ENCODE measurements at places on chromosomes 16 and 17.

DNA sequence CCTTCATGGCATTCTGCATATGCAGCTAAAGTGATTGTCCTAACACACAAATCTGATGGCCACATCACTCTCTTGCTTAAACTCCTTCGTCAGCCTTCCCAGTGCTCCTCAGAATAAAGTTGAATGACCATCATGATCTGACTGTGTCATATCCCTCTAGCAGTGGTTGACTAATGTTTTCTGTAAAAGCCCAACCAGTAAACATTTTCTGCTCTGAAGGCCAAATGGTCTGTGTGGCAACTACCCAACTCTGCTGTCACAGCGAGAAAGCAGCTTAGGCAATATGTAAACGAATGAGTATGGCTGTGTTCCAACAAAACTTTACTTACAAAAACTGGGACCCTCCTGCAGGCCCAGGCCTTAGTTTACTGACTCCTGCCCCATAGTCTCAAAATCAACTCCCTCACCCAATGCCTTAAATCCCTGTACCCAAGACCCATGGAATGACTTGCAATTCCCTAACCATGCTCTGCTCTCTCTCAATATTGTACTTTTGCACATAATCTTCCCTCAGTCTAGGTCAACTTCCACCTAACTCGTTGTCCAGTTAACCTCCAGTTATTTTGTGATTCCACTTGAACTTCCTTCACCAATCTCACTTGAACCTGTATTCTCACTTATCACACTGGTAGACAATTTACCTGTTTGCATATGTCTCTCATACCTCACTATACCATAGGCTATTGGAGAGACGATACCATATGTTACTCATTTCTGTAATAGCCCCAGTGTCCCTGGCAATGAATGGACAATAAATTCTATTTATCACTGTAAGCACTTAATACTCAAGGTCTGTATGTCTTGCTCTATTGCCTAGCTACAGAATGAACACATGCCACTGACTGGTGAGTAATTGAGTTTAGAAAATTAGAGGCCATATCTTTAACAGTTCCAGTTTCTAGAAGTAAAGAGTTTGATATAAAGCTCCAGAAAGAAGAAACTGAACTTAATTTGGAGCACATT lies 29.1 kb downstream of the TMEM100 start:
- peak; percentile 88 for DNase-seq

DNA sequence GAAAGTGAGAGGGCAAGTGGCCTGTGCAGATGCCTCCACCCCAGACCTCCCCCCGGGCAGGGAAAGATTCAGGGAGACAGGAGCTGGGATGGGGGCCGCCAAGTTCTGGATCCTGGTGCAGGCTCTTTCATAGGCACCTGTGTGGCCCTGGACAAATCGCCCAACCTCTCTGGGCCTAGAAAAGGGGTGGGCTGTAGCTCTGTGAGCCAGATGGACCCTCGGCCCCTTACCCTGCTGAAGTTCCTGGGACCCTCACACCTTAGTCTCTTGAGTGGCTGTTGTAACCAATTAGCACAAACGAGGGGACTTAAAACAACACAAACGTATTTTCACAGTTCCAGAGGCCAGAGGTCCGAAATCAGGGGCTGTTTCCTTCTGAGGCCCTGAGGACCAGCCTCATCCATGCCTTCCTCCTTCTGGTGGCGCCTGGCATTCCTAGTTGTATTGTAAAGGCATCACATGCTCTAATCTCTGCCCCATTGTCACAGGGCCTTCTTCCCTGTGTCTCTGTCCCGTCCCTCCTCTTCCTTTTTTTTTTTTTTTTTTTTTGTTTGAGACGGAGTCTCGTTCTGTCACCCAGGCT lies 352.6 kb downstream of the SEC14L1 start:
- peak; percentile 72 for DNase-seq

DNA sequence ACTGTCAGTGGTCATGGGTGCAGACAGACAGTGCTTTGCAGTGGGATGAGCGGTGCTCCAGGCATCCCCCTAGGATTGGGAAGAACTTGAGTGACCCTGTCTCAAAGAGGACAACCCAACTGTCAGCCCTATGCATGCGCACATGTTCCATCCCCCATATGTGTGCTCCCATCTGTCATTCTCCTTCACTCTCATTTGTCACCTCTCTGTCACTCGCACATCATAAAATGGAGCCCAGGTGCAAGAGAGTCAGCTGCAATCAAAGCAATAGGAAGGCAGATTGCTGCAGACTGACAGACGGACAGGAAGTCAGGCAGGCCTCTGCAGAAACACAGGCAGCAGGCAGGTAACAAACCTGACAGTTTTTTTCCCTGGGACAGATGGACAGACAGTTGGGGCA lies 101.8 kb upstream of the CCL1 start:
- DNase-seq = no peak

- no peak for DNase-seq
Measured at GRCh38 chr17:50922107-50922506, 56.0 kb upstream of the TOB1 start.

DNA sequence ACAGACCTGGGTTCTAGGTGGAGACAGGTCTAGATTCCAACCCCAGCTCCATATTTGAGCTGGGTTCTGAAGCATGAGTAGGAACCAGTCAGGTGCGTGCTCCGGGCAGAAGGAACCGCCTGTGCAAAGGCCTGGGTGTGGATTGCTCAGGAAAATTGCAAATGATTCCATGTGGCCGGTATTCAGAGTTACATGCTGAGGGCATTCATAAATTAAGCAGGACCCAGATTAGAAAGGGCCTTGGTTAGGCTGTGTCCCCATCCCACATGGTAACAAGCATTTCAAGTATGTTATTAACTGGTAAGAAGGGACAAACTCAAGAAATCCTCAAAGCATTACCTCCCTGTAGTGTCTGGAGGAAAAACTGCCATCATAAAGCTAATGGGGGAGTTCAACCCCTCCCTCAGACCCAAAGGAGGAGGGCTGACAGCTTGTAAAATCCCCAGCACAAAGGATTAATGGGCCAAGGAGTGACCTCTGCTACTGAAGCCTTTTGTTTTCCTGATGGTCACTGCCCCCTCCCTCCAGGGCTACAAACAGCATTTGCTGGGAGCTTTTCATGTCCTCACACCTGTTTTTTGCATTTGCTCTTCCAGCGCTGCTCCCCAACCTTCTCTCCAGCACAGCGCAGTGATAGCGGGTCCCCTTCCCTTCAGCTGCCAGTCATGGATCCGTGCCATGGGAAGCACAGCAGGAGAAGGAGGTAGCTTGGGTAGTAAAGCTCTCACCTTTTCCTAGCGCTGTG lies 218.0 kb downstream of the C16orf95 start:
- no peak for DNase-seq

- no peak for DNase-seq
Measured at GRCh38 chr17:65750166-65750565, 188.7 kb upstream of the AXIN2 start.

GRCh38 chr17:77346765-77347164 lies 206.0 kb downstream of the SEC14L1 start:
- no peak for DNase-seq

DNA sequence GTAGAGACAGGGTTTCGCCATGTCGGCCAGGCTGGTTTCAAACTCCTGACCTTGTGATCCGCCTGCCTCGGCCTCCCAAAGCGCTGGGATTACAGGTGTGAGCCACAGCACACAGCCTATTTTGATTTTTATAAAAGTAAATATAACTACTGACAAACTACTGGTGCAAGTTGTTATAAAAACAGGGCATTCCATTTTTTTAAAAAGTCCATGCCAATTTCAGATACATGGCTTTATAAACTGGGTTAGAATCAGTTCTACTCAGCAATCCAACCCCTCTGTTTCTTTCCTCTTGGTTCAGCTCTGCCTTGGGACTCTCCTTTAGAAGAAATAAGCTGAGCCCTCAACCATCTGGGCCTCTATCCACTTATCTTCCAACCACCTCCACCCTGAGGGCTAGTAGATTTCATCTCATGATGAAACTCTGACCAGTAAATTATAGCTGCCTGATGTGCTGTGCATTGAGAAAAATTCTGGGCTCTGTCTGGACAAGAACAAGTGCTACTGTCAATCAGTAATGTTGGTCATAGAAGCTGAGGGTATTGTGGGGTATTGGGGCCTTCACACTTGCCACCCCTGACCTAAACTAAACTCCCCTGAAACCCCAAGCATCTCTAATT lies 10.2 kb downstream of the RANBP10 start:
- DNase-seq = no peak

GRCh38 chr16:29857133-29857760 lies 5.8 kb downstream of the CDIPT start:
- no peak for DNase-seq

DNA sequence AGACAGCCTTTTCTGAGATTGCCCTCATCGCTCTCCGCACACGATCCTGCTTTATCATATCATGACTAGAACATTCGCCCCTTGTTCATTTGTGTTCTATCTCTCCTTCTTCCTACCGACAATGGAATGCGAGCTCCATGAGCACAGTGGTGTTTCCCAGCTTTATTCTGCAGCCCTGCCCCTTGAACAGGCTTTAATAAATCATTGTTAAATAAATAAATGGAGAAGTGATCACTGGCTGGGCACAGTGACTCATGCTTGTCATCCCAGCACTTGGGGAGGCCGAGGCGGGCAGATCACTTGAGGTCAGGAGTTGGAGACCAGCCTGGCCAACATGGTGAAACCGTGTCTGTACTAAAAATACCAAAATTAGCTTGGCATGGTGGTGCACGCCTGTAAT lies 1063.3 kb upstream of the EEF2KMT start:
- DNase-seq = no peak

- no peak for DNase-seq
Measured at GRCh38 chr16:35431829-35432663, 1972.6 kb downstream of the TP53TG3F start.

- DNase-seq = no peak
Measured at GRCh38 chr17:79801156-79802038, 4.5 kb upstream of the CBX8 start.

GRCh38 chr16:86519649-86520316 lies 9.5 kb downstream of the FOXF1 start:
- DNase-seq = peak; percentile 46

GRCh38 chr17:31390426-31390747 lies 1.1 kb upstream of the RAB11FIP4 start:
- no peak for DNase-seq

- no peak for DNase-seq
Measured at GRCh38 chr17:7043182-7043496, 753 bp downstream of the SLC16A11 start.

DNA sequence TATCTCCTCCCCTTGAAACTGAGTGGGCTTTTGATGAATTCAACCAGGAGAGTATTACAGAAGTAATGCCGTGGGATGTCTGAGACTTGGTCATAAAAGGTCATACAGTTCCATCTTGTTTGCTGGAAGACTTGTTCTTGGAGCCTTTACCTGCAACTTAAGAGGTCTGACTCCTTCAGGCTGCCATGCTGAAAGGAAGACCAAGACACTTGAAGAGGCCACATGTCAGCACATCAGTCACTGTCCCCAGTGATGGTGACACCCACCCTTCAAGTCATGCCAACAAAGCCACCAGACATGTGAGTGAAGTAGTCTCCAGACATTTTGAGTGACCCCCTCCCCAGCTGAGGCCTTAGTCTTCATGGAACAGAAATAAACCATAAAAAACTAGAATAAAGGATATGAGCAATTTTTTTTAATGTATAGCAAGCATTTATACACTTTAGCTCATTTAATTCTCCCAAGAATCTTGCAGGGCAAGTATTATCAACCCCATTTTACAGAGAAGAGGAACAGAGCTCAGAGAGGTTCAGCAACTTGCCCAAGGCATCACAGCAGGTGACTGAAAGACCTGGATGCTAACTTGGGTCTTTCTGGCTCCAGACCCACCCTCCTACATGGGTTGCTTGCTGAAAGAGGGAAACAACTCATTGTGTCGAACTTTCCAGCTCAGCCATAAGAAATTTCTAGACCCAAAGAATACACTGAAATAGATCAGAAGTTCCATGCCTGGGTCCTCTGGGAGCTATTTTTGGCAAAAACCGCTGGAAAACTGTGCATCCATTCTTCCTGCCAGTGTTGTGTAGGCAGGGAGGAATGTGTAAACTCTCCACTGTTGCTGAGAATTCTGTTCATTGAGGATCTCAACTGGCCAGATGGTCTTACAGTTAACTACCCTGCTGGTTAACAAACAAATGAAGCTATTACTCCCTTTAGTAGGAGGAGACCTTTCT lies 38.1 kb downstream of the SOCS1 start:
- no peak for DNase-seq

DNA sequence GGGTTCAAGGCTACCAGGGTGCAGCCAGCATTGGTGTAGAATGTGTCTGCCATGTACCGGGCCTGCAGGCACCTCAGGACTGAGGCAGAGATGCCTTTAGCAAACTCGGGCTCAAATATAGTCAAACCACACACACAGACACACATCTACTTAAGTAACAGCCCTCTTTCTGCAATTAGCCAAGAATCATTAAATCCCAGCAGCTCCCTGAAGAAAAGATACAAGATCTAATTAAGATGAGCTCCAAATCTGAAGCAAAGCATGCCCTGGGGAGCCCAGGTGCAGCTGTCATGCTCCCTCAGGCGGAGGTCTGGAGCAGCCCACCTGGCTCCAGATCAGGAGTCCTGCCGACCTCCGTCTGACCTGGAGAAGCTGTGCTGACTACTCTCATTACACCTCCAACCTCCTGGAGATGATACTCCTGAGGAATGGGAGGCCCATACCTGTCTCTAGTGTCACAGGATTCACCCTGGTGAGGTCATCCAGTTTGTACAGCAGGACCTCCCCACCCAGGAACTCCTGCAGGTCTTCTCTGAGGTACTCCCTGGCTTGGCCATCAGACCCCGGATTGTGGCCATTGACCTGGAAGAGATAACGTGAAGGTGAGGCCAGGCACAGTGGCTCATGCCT lies 6.9 kb downstream of the MYO19 start:
- no peak for DNase-seq

DNA sequence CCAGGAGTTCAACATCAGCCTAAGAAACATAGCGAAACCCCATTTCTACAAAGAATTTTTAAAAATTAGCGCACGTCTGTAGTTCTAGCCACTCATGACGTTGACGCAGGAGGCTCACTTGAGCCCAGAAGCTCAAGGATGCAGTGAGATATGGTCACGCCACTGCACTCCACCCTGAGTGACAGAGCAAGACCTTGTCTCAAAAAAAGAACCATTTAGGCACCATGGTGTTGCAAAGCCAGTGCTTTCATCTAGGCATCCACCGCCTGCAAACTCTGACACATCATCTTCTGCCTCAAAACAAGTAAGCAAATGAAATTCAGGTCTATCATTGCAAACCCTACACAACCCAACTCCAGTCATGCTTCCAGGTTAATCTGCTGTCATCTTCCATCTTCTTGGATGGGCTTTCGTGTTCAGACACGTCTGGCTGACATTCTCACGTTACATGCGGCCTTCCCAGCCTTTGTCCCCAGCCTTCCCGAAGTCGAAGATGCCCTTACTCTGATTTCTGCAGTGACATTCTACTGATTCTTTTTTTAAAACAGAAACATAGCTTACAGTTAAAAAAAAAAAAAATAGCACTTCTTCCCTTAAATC lies 8.9 kb downstream of the ANKRD11 start:
- no peak for DNase-seq

Measured in inflammatory macrophage treated with lipopolysaccharide for 4 hours (primary cell).